ENCODE measurements at places on chromosomes 5 and 9.

- DNase-seq: no peak
Observed at GRCh38 chr9:111023128-111023527, 15.1 kb downstream of the LPAR1 start.

DNA sequence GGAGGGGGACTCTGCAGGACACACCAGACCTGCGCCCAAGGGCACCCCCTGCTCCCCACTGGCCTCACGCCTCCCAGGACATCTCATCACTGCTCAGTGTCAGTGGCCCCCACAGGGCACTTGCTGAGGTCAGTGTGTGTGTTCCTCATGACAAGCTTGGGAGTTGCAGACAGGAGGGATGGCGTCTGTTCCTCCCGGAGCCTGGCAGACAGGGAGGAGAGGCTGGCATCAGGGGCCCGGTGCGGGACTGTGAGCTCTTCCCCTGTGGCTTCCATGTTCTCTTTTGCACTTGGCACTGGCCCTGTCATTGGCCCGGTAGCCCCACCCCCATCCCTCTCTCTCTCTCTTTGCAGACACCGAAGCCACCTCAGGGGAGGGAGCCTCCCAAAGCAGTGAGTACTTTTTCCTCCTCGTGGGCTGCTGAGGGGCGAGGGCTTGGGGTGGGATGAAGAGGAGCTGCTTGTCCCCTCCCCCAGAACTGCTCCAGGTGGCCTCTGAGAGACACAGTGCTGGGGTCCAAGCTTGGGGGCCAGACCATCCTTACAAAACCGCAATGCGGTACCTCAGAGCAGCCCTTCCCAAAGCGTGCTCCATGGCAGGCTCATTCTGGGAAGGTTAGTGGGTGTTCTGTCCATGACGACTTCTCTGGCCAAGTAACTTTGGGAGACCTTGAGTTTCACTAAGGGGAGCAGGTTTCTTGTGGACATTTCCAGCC is 75.7 kb downstream of the AMBP start:
- DNase-seq: no peak

GRCh38 chr9:131530920-131531832 is at the start of gene UCK1:
UCK1 (minus strand) TSS chr9:131531263; CDS start chr9:131531174, 89 bp downstream.
- DNase-seq: peak; percentile 61

DNA sequence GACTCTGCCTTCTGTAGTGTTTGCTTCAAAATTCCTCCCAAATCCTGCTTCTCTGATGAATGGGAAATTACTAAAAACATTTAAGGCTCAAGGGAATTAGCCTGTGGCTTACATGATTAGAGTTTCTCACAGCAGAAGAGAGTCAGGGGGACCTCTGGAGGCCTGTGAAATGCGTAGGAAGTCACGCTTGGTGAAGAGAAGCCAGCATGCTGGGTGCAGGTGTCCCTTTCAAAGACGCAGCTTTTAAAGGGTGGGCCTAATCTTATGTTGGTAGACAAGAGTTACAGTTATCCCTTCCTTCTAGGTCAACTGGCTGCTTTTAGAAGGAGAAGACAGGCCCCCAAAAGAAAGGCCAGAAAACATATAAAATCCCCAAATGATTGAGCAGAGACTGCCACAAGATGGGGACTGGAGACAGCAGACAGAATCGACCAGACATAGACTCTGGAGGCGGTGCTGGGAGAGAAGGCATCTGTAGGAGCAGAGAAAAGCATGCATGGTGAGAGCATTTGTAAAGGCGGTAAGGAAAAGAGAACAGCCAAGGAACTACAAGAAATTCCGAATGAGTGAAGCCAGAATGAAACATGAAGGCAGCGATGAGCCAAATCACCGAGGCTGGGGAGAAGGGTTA is 42.3 kb downstream of the B4GALT1 start:
- no peak for DNase-seq

- no peak for DNase-seq
Observed at GRCh38 chr9:84153885-84154284, 173.3 kb downstream of the RMI1 start.

- DNase-seq: peak; percentile 37
Observed at GRCh38 chr5:138138949-138139780, at the start of gene NME5. NME5 (minus strand) TSS chr5:138139428; CDS start chr5:138138780, 648 bp downstream.

- no peak for DNase-seq
Observed at GRCh38 chr9:106393226-106393625, 469.7 kb upstream of the ZNF462 start.

GRCh38 chr9:127763918-127764384 is 14.5 kb downstream of the SH2D3C start:
- DNase-seq: no peak

DNA sequence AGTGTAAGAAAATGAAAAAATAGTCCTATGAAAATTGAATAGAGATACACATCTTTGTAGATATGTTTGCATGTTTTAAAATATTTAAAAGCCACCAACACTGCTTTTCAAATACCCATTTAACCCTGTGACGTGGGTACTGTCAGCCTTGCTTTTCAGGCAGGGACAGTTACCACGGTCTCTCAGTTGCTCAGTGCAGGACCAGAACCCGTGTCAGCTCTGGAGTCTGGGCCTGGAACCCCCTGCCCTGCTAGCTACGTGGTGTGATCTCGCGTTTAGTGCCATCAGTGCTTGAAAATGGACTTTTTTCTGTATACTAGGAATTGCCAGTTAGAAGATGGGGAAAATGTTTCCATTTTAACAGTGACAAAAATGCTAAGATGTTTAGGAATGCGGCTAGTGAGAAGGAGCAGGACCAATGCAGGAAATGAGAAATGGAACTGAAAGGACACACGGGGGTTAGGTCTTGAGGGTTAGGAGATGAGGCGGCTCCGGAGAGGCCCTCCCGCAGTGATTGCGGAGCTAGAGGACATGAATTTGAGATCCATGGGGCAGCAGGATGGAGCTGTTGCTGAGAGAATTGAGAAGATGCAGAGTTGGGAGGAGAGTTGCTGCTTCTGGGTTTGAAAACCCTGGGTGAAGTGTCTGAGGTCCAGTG is 13.7 kb downstream of the RNU6ATAC start:
- DNase-seq: no peak

DNA sequence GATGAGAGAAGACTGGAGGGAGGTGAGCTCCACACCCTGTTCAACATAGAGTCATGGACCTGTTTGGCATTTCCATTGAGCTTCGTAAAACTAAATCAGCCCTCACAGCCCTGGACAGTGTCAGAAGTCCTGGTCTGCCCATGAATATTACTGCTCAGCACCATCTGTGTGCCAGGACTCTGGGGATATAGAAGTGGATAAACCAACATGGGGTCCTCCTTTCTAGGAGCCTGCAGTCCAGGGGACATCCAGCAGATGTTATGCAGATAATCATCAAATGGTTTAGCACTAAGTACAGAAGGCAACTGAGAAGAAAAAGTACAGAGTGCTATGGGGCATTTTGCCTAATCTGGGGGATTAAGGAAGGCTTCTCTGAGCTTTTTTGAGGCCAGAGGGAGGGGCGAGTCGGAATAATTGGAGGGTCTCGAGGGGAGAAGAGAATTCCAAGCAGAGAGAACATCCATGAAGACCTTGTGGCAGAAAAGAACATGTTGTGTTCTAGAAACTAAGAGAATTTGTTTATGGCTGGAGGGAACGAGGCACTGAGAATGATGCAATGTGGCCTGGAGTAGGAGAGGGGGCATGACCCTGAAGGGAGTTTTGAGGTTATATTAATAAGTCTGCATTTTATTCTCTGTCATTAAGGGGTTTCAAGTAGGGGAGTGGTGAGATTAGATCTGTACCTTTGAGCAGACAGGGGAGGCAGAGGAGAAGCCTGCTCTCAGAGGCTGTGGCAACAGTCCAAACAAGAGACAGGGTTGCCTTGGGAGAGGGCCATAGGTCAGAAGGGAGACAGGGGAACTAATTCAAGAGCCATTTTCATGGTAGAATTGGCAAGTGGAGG is 63.5 kb upstream of the SLC2A8 start:
- peak; percentile 82 for DNase-seq

DNA sequence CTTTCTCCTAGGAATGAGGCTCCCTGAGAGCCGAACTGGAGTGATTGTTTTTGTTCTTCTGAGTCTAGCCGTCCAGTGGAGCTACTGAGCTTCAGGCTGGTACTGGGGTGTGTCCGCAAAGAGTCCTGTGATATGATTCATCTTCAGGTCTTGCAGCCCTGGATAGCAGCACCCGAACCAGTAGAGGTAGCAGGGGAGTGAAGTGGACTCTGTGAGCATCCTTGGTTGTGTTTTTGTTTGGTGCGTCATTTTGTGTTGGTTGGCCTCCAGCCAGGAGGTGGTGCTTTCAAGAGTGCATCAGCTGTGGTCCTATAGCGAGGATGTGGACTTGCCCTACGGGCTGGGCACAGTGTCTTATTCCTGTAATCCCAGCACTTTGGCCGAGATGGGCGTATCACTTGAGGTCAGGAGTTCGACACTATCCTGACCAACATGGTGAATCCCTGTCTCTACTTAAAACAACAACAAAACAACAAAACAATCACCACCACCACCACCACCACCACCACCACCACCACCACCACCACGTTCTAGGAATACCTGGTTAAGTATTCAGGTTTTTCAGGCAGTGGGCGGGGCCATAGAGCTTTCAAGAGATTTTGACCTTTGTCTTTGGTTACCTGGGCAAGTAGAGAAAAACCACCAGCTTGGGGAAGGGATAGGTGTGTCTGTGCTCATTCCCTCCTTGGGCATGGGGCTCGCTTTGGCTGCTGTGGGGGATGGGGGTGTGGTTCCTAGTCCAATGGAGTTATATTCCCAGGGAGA is 154.0 kb downstream of the WDR70 start:
- DNase-seq: no peak

- no peak for DNase-seq
Observed at GRCh38 chr5:172733974-172734346, 37.0 kb downstream of the DUSP1 start.

DNA sequence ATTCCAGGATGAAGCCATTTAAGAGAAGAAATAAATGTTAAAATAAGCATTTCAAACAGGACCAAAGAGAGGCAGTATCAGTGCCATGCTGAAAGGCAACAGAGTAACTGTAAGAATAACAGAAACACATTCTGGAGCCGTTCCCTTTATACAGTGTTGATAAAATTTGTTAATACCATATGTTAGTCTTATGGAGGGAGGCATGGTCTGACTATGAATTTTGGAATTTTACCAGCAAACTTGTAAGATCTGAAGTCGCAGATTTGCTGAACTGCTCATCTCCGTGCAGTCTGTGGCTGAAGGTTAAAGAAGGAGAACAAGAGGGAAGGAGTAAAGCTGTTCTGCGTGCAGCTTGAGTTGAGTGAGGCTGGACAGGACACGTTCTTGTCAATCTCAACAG is 508.4 kb downstream of the NFIB start:
- DNase-seq: no peak

GRCh38 chr5:135033901-135034235 is at the start of gene PITX1:
PITX1 (minus strand) TSS chr5:135034228; CDS start chr5:135033881, 347 bp downstream.
- DNase-seq: no peak

GRCh38 chr5:59037941-59038797 is 455.3 kb downstream of the RAB3C start:
- no peak for DNase-seq

DNA sequence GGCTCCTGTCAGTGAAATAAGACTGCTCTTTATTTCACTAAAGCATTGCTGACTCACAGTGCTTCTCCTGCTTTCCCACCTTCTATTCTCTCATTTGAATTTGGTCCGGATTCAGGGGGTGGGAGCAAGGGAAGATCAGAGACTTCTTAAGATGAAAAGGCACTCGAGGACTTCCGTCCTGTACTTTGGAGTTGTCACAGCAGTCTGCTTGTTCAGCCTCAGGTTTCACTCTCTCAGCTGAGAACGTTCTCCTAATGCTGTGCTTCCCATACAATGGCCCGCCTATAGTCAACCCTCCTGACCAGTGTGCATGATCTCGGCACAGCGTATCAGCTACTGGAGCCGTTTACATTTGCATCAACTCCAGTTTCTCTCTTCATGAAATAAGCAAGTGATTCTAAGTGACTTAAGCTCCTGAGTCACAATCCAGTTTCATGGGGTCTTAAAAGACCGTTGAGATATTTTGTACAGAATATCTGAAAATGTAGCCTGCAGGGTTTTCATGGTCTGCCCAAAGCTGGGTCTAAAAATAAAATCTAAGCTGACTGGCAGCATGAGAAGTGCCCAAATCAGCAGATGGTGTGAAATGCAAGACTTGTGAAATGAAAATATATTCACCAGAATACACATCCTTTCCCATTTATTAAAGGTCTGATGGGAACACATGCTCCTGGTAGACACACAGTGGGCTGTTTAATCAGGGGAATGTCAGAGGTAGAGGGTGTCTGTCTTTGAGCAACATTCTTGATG is 145.0 kb downstream of the ADCY2 start:
- no peak for DNase-seq

DNA sequence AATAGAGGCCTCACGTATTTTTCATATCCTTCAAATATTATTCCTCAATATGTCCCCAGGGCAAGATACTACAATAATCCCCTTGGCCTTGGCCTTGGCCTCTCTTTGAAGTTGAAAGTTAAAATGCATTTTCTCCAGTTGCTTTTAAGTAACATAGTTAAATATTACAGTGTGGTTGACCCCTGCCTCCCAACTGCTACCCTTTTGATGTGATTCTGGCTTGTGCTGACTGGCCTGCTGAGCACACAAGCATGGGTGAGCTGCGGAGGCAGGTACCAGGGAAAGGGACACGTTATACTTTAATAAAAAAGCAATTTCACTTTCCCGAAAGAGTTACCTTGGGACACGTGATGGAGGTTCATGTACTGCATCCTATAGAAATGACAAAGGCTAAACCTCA is 17.9 kb upstream of the TMEM252 start:
- no peak for DNase-seq

GRCh38 chr5:58366461-58366860 is 93.4 kb downstream of the PLK2 start:
- DNase-seq: peak; percentile 2

- DNase-seq: no peak
Observed at GRCh38 chr9:121085661-121086060, 10.9 kb downstream of the CNTRL start.

- no peak for DNase-seq
Observed at GRCh38 chr5:128002425-128002824, 81.1 kb upstream of the SLC12A2 start.

GRCh38 chr5:142087920-142088679 is 20.5 kb upstream of the NDFIP1 start:
- DNase-seq: no peak

DNA sequence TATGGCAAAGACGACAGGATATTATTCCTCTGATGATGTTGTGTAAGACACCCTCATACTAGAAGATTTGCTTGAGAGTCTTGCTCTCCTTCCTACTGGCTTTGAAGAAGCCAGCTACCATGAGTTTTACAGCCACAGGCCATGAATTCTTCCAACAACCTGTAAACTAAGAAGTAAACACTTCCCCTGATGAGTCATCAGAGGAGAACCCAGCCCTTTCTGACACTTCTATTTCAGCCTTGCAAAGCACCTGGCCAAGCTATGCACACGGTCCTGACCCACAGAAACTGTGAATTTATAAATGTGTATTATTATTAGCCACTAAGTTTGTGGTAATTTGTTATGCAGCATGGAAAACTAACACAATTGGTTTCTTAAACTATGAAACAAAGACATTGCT is 288.8 kb upstream of the ADAMTSL1 start:
- DNase-seq: no peak

GRCh38 chr5:8767746-8768145 is 778.1 kb downstream of the SEMA5A start:
- DNase-seq: no peak

DNA sequence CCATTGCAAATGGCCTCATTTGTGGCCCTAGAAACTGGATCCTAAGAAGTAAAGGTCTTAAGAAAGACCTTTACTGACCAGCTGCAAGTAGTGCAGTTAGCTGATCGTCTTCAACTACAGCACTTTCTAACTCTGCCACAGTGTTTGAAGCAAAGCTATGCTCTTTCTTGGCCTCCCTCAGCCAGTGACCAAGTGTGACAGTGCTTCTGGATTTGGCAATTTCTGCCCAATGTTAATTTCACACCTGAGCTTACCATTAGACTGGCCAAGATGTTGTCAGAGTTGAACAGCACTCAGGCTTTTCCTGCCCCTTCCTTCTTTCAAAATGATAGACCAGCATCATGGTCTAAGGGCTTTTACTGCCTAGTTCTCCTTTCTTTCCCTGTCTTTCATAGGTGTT is 36.1 kb downstream of the UHRF2 start:
- no peak for DNase-seq
